ENCODE measurements at places on chromosomes 13 and 19.

DNA sequence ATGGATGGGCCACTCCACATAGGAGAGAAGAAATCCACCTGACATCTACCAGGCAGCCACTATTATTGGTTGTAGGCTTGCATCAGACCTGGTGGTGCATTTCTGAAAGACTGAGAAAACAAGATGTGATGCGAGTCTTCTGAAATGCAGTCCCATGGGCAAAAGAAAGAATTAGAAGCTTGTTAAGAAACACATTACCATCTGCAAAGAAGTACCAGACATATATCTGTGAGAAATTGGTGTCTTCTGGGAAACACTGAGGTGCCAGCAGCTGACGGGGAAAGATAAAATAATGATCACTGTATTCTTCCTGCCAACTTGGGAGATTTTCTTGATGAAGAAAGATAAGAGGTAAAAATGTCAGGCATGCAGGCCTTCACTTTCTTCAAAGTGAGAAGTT lies 14.4 kb downstream of the AMER2 start:
- no peak for DNase-seq

- no peak for DNase-seq
These were observed 2.5 kb downstream of the MAP1S start for GRCh38 chr19:17721821-17722220.

DNA sequence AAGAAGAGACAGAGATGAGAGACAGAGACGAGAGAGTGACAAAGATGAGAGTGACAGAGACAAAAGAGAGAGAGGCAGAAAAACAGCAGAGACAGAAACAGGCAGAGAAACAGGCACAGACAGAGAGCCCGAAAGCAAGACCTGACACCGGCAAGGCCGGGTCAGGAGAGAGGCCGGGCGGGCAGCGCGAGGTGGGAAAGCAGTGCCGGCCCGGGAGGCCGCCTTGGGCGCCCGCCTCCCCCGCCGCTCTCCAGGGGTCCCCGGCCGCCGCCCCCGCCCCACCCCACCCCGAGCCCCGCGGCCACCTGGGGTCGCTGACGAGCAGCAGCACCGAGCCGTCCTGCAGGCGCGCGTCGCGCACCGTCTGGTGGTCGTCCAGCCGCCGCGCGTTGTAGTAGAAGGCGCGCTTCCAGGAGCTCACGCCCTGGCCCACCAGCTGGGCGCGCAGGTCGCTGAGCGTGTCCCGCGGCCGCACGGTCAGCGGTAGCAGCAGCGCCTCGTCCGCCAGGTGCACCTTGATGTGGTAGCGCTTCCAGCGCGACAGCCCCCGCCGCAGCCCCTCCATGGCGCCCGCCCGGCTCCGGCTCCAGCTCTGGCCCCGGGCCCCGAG lies at the start of gene TINCR:
TSS of gene TINCR (minus strand) at position 594 of the 610 bp plus-strand sequence.
- DNase-seq: no peak

GRCh38 chr13:75897386-75897785 lies 261.3 kb downstream of the LMO7 start:
- no peak for DNase-seq

GRCh38 chr13:74221752-74222151 lies 87.5 kb upstream of the KLF12 start:
- DNase-seq: no peak

GRCh38 chr13:94280845-94281244 lies 198.6 kb downstream of the DCT start:
- DNase-seq: no peak

DNA sequence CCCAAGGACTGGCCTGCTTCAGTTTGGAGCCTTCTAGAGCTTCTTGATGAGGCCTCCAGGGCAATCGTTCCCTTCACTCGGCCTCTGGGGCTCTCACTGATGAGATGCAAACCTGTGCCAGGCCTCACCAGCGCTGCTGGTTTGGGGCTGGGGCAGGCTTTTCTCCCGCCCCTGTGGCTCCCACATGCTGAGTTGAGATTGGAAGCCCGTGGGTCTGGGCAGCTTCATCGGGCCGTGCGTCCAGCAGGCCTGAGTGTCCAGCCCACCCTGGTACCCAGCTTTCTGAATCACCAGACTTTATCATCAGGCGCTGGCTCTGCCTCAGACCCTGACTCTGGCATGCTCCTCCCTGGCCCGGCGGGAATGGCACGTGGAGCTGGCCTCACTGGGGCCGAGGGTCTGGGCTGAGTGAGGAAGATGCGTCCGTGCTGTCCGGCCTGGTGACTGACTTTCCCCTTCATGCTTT lies 4.3 kb downstream of the CALM3 start:
- DNase-seq: no peak

GRCh38 chr19:15264061-15264932 lies 32.0 kb upstream of the EPHX3 start:
- no peak for DNase-seq

GRCh38 chr19:56094449-56094848 lies 26.6 kb downstream of the ZNF787 start:
- DNase-seq: no peak

DNA sequence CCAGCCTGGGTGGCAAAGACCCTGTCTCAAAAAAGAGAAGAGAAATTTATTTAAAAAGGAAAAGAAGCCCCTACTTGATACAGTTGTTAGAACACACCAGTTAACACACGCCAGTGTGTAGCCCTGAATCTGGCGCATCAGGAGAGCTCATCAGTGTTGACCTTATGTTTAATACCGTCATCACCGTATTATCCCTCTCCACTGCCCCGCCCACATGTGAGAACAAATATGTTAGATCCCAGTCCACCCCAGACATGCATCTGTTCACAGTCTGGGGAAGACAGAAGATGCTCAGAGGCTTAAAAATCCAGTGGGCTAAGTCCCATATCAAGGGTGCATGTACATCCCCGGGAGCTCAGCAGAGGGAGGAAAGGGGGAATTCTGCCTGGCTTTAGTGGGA lies 155.2 kb downstream of the DPF1 start:
- DNase-seq: no peak

GRCh38 chr13:100544866-100545683 lies 43.5 kb downstream of the GGACT start:
- DNase-seq: no peak

DNA sequence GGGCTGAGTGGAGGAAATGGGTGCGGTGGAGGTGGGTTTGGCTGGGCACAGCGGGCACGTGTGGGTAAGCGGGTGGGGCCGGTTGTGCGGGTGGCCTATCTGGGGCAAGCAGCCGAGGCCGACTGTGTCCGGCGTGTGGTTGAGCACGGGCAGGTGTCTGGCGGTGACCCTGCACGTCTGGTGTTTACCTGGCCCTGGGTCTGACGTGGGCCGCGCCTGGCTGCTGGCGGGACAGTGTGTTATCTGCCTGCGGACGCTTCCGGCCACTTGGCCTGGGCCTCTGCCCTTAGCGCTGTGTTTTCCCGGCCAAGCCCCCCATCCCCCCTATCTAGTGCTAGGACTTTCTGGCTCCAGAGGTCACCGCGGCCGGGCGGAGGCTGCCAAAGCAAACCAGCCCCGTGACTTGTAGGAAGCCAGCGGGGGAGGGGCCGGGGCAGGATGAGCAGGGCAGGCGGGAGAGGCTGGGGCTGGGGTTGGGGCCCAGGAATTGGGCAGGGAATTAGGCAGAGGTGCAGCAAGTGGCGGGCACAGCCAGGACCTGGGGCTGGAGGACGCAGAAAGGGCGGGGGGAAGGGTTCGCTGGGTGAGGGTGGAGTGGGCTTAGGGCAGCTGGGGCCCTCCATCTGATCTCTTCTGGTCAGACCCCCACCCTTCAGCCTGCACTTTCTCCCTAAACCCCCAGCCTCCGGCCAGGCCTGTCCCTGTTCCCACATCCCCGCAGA lies 534 bp upstream of the HPN start:
- DNase-seq: no peak

GRCh38 chr19:5839065-5840017 lies at the start of gene FUT6:
TSS of gene FUT6 (minus strand) at chr19:5839702. CDS start at chr19:5832567, 7,135 bp downstream.
- DNase-seq: no peak

GRCh38 chr19:47002853-47003610 lies 16.6 kb upstream of the NPAS1 start:
- DNase-seq: no peak

DNA sequence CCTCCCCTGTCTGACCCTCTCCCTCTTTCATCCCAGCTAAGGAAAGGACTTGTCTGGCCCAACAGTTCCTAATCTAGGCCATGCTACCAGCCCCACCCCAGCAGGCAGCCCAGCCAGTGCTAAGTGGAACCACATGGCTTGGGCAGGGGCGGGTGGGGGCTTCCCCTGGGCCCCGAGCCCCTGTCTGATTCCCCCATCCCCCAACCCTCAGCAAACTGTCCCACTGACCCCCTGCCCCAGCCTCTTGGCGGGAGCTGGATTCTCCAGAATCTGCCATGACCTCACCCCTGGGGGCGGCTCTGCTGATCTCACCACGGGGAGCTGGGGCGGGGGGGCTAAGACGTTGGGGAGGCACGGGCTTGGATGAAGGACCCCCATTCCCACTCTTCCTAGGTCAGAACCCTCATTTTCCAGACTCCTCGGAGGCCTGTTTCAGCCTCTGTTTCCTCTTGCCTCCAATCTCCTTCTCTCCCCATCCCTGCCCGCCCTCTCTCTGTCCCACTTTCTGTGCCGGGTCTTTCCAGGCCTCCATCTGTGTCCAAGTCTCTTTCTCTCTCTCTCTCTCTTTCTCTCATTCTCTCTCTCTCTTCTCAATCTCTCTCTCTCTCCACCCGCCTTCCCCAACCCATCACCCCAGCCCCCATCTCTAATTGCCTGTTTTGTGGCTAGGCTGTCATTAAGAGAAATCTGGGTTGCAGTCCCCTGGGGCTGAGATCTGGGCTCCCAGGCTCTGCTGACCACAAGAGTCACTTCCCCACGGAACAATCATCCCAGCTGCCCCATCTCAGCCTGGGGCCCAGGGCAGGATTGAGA lies 2.7 kb downstream of the COL5A3 start:
- DNase-seq: no peak

DNA sequence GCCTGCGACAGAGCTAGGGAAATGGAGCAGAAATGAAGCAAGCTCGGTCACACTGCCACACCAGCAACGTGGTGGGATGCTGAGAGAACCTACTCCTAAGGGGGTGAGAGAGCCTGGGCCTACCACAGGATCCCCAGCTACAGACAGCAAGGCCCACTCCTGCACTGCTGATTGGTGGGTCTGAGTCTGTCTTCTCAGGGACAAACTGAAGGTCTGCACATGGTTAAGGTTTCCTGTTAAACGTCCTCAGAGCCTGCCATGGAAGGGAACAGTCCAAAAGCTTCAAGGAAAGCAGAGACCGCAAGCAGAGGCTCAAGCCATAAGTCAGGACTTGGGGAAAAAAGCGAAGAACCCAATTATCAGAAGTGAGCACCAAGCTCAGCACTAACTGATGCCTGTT lies 53.5 kb upstream of the MED4 start:
- DNase-seq: no peak

DNA sequence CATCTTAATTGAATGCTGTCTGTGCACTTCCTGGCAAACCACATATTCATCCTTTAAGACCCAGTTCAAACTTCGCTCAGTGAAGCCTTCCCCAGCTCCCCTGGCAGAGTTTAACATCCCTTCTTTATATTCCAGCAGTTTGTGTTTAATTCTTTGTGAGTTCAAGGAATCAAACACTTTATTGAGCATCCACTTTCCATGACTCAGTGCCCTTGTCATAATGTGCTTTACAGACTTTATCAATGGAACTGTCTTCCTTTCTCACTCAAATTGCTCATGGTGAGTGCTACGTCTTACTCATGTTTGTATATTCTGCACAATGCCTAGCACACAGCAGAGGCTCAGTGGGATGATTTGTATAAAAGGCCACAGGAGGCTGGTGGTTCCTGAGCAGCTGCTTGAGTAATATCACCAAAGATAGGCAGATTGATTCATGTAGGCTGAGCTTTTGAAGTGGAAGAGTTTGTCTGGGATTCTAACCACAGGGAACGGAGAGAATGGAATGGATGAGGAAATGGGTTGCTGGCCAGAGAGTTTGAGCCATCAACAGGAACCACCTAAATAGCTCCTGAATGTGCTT lies 44.2 kb downstream of the SERTM1 start:
- no peak for DNase-seq

GRCh38 chr13:32135056-32135390 lies 103.4 kb downstream of the FRY start:
- DNase-seq: no peak

GRCh38 chr13:87094646-87095045 lies 576.5 kb upstream of the SLITRK5 start:
- DNase-seq: no peak

GRCh38 chr13:40460116-40460515 lies 206.3 kb downstream of the FOXO1 start:
- no peak for DNase-seq

GRCh38 chr13:114073881-114074612 lies 58.4 kb downstream of the RASA3 start:
- DNase-seq: no peak

- no peak for DNase-seq
These were observed 14.0 kb downstream of the ELL start for GRCh38 chr19:18507727-18508440.

- DNase-seq: no peak
These were observed 670.5 kb upstream of the ARGLU1 start for GRCh38 chr13:107238262-107238981.

GRCh38 chr13:32910530-32910929 lies 105.7 kb upstream of the KL start:
- no peak for DNase-seq

GRCh38 chr19:18846862-18847548 lies 15.2 kb downstream of the UPF1 start:
- DNase-seq: no peak

- no peak for DNase-seq
These were observed 2.7 kb downstream of the MYO9B start for GRCh38 chr19:17078036-17078919.

GRCh38 chr19:7942981-7943443 lies 454 bp downstream of the TIMM44 start:
- DNase-seq: no peak

DNA sequence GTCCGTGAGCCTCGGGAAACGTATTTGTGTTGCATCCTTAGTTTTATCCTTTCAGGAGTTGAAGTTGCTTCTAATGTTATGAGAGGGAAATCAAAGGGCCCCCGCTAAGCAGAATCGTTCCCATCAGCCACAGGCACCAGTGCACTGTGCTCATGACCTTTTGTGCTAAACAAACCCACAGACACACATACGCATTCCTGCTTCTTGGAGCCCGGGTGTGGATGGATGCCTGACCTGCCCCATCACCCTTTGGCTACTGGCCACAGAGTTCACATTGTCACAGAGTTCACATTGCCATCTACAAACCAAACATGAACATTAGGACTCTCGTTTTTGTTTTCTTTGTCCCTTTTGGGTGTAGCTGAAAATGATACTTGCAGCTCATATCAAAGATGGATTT lies 47.2 kb downstream of the CHST8 start:
- no peak for DNase-seq

Data from GM12864 (cell line).